ENCODE measurements at places on chromosomes 5 and 9. TPM values are rescaled to one million over a fixed set of nuclear protein-coding genes. Genes with fewer than 3 reads are reported as not detected.

GRCh38 chr9:95653246-95653645 is 136.5 kb upstream of the PTCH1 start:
- DNase-seq: no peak

GRCh38 chr9:123928533-123929176 is 1.3 kb downstream of the DENND1A start:
- no peak for DNase-seq

DNA sequence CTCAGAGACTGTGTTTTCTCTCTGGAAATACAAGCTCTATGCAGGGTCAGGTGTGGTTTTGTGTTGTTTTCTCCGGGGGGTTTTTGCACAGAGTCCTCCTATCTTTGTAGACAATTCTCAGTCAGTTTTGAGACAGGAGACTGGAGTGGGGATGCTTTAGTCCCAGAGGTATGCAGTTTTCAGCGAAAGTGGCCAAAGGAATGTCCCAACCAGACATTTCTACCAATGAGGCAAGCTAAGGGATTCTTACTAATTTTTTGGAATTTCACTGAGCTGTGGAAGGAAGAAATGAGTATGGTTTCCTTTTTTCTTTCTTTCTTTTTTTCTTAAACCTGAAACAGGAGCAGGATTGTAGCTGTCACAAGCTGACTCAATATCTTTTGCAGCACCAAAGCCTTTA is 35.3 kb upstream of the PLPP1 start:
- peak; percentile 30 for DNase-seq

GRCh38 chr5:157516626-157517325 is 56.8 kb downstream of the NIPAL4 start:
- DNase-seq: no peak

DNA sequence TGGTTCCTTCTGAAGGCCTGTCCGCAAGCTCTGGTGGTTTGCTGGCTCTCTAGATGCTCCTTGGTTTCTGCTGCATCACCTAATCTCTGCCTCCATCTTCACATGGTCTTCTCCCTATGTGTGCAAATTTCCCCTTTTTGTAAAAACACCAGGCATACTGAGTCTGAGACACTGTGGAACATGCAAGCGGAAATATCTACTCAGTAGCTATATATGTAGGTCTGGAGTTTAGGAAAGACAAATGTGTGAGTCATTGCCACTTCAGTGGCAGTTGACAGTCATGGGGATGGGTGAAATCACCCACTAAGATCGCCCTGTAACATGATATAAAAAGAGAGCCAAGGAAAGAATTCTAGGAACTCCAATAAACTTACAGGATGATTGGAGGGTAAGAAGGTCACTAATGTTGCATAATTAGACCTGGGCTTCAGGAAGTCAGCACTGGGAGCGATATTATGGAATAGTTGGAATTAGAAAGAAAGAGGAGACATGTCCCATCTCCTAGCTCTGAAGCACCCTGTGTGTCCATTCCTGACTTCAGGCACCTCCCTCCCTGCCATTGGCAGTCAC is 22.7 kb upstream of the UBLCP1 start:
- no peak for DNase-seq

DNA sequence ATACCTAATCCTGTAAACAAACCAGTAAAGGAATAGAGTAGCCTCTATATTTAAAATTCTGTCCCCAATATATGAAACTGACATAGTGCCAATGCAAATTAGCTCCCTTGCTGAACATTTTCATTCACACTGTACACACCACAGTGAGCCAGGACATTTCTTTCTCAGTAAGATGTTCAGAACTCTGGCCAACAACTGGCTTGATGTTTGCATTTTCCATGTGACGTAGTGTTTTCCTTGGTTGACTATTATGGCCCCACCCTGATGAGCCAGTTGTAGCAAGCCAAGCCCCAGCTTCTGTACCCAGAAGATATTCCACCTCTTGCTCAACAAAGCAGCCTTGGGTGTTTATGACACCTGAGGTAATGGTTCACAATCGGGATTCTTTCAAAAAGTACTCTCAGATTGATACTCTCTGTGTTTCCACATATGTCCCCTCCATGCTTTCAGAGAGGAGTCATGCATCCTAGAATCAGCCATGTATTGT is 17.7 kb upstream of the ANXA1 start:
- no peak for DNase-seq

DNA sequence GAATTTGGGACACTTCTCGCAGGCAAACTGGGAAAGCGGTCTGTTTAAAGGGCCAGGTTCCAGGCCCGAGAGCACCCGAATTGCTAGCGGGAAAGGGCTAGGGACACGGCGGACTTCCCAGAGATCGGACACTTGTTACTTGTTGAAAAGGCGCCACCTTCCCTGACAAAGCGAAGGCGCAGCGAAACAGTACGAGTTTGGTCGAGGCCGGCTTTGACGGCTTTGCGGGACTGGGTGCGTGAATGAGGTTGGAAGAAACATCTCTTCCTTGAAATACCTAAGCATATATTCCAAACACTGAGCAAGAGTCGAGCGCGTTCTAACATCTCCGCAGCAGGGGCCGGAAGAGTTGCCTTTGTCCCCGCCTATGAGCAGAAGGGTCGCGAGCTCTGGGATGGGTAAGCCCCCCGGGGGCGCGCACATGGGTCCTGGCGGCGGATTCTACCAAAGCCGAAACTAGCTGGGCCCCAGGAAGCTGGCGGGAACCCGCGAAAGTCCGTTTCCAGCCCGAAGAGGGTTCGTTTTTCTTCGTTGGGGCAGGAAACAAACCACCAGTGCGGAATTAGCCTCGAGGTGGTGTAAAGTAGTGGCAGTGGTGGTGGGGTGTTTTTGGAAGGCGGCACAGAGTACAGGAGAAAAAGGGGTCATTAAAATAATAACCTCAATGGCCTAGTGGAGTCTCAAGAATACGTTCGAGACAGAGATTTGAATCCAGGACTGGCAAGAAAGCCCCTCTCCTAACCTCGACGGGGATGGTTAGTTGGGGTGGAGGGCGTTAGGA is 1.5 kb downstream of the GDNF start:
- DNase-seq: peak; percentile 79

- DNase-seq: no peak
Observed at GRCh38 chr5:159231167-159231566, 21.8 kb upstream of the RNF145 start.

DNA sequence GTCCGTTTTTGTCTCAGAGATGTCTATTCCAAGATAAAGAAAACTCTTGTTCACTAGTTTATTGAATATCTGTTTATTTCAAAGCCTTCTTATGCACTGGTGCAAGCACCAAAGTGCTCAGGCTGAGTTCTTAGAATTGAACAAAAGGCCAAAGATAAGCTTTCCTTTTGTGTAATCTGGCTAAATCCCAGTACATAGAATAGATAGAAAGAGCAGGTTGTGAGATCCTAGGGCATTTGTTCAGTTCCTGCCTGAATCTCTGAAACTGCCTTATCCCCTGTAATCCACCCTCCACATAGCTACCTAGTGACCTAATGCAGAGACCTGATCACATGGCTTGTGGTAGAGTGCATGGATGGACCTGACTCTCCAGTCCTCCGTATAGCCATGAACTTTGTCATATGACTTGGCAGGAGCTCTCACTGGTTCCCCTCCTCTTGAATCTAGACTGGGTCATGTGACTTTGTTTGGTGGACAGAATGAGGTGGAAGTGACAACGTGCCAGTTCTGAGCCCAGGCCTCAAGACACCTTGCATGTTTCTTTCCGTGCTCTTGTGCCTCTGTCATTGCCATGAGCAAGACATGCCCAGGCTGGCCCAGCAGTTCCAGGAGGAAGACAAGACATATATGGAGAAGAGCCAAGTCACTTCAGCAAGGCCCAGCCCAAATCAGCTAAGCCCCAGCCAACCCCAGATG is 139.3 kb upstream of the SHB start:
- DNase-seq: no peak

- no peak for DNase-seq
Observed at GRCh38 chr5:15009420-15009819, 137.8 kb upstream of the ANKH start.

- DNase-seq: no peak
Observed at GRCh38 chr9:33943389-33943788, 105.3 kb downstream of the UBAP2 start.

GRCh38 chr9:16401701-16402100 is 468.8 kb downstream of the BNC2 start:
- no peak for DNase-seq

- peak; percentile 49 for DNase-seq
Observed at GRCh38 chr5:73436535-73437100, 12.0 kb downstream of the FOXD1 start.

GRCh38 chr5:131068076-131068475 is 97.0 kb downstream of the HINT1 start:
- no peak for DNase-seq

DNA sequence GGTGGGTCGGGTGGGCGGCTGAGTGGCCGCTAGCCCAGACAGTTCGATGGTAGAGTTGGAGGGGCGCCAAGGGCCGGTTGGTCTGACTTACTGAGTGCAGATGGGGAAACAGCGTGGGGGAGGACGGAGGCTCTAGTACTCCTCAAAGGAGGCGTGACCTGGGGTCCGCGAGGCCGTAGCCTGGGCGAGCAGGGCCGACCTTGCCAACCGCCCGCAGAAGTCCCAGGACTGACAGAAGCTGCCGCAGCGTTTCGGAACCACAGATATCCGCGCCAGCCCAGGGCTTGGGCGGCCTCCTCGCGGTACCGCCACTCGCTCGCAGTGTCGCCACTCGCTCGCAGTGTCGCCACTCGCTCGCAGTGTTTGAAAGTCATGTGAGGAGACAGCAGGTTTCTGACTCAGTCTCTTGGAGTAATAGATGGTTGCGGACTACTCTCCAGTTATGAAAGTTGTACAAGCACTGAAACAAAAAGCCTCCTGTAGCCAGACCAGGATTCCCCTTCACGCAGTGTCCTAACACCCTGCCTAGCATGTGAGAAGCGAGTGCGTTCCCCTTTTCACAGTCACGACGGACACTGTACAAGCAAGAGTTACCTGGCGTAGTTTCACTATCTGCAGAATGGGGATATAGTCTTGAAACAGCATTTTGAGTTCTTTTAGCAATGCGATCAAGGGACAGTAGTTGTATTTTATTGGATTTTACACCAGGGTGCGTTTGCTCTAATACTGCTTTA is 674 bp downstream of the TMEM38B start:
- DNase-seq: peak; percentile 80

DNA sequence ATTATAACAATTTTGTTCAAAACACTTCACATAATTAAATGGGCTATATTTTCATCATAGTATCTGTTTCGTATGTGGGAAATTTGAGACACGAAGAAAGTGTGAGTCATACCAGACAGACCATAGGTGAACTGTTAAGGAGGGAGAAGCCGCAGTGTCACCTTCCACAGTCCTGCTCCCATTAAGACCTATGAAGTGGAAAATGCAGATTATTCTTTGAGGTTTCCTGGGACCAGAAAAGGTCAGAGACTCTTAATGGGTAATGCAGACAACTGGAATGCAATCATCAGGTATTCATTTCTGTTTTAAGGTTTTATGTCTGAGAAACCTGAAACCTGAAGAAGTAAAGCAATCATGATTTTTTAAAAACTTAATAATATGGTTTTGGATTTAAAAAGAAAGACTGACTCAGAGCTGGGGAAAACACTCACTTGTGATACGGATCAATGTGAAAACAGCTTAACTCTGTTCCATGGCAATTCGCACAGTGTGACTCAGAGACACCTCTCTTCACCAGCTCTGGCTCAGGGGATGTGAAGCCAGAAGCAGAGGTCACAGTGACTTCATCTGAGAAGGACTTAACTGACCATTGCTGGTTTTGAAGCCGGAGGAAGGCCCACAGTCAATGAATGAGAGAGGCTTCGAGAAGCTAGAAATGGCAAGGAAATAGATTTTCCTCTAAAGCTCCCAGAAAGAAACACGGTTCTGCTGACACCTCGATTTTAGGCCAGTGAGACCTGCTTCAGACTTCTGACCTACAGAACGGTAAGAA is 17.2 kb upstream of the GCNT1 start:
- no peak for DNase-seq

DNA sequence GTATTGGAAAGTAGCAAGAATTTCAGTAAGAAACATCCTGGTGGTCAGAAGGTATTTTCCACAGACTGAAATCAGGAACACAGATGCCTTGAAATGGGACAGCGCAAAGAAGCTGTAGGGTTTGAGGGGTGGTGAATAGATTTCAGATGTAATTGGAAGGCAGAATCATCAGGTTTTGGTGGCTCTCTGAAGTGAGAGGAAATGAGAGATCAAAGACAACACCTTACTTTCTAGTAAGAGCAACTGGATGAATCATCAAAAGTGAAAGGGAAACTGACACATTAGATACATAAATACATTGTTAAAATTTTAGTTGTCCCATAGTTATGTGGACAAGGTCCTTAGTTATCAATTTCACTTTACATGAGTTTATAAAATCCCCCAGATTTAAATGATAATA is 188.2 kb upstream of the SLC27A6 start:
- DNase-seq: no peak

GRCh38 chr5:126098330-126099017 is 324.7 kb upstream of the GRAMD2B start:
- DNase-seq: no peak

DNA sequence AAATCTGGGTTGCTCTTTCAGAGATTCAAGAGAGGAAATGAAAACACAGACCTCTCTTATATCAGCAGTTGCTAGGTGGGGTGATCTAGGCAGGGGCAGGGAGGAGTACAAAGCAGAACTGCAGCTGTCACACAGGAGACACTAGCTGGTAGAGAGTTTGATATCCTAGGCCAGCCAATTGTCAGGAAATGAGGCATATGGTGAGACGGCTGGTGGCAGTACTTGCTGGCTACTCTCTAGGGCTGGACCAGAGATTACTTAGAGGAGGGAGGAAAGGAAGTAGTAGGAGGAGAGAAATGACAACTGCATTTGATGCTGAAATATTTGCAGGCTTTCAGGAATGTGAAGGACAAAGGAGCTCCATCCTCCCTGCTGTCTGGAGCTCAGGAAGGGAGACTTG is 113.8 kb downstream of the TRIM32 start:
- DNase-seq: peak; percentile 80

GRCh38 chr5:119255571-119256356 is 100.1 kb upstream of the TNFAIP8 start:
- DNase-seq: peak; percentile 90

SVEP1 gene
- total RNA-seq: 0.63 TPM

NXNL2 gene
- 4.3 TPM for total RNA-seq

IL5 gene
- not detected for total RNA-seq

MSX2 gene
- total RNA-seq: 0.17 TPM

CCL28 gene
- total RNA-seq: 3.4 TPM

ADAMTSL2 gene
- total RNA-seq: 1.1 TPM

RNF208 gene
- 1.9 TPM for total RNA-seq
